Upper lobe of right lung (tissue), 1 donor: ENCODE measurements at places on chromosomes 2 and 18.
A peak's percentile ranks its signal among the peaks of the same experiment; 100 is the strongest.

DNA sequence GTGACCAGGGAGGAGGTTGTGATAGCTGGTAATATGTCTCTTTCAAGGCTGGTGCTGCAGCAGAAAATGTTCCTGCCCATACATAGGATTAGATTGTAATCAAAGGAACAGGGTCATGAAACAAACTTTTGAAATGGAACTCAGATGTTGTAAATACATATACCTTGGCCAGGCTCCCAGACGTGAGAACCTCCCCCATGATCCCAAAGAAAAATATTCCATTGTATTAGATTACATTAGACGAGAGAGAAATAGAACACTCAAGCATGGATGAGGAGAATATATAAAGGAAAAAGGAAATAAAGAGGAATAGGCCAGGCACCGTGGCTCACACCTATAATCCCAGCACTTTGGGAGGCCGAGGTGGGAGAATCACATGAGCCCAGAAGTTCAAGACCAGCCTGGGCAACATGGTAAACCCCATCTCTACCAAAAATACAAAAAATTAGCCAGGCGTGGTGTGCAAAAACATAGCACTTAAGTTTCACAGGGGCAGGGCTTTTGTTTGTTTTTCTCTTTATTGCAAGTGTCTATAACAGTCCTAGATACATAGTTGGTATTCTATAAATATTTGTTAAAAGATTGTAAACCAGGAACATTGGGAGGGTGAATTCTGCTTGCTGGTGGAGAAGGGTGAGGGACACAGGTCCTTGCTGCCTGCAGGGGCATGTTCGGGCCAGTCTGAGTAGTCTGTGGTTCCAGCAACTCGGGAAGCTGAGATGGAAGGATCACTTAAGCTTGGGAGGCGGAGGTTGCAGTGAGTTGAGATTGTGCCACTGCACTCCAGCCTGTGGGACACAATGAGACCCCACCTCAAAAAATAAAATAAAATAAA is 52.8 kb downstream of the RPL37A start:
- no peak for DNase-seq

DNA sequence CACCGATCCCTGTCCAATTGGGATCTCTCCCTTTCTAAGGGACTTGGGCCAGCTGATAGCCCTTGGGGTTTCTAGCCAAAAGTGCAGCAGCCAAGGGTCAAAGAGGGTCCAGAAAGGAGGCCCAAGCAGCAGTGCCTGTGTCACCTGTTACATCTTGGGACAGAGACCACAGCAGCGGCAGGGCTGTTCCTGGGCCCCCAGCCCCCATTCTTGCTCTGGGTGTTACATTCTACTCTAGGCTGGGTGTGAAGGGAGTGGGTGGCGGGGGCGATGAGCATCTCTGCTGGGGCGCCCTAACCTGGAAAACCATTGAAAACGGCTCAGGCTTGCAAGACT is 1.2 kb downstream of the PAX3 start:
- DNase-seq: no peak

GRCh38 chr2:106890606-106891005 is 4.6 kb upstream of the ST6GAL2 start:
- no peak for DNase-seq

- no peak for DNase-seq
Measured at GRCh38 chr18:3808985-3809780, 359.2 kb downstream of the TGIF1 start.

DNA sequence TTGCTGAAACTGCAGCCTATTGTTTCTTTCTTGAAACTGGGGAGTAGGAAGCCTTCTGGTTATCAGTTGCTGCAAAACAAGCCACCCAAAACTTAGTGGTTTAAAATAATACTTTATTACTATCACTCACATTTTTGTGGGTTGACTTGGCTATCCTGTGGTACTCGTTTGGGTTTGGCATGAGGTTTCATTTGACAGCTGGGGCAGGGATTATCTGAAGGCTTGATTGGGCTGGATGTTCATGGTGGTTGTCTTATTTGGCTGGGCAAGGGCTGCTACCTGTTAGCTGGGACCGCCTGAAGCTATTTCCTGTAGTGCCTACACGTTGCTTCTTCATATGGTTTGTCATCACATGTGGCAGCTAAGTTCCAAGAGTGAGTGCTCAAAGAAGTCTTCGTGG is 122.3 kb downstream of the PLCL1 start:
- no peak for DNase-seq

GRCh38 chr2:1455466-1455865 is 42.2 kb downstream of the TPO start:
- DNase-seq: no peak

- DNase-seq: no peak
Measured at GRCh38 chr18:23106575-23106974, 28.7 kb upstream of the CABLES1 start.

GRCh38 chr18:49031511-49032188 is 80.9 kb upstream of the SMAD7 start:
- peak; percentile 63 for DNase-seq

GRCh38 chr18:79879566-79879965 is 71.9 kb downstream of the SLC66A2 start:
- no peak for DNase-seq

DNA sequence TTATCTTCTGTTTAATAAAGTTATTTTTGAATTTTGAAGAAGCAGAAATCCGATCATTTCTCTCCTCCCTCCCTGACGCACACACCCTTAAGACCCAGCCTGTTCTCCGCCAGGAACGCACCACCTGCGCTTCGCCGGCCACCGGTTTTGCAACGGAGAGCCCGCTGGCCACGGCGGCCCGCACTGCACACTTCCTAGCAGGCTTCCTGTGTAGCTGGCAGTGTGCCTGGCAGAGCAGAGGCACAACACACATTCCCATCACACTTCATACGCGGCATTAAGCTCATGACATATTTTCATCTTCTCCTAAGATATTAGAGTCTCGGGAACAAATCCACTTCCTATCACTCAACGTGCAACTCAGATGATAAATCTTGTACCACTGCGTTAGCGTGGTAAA is 148.0 kb downstream of the HDAC4 start:
- no peak for DNase-seq

DNA sequence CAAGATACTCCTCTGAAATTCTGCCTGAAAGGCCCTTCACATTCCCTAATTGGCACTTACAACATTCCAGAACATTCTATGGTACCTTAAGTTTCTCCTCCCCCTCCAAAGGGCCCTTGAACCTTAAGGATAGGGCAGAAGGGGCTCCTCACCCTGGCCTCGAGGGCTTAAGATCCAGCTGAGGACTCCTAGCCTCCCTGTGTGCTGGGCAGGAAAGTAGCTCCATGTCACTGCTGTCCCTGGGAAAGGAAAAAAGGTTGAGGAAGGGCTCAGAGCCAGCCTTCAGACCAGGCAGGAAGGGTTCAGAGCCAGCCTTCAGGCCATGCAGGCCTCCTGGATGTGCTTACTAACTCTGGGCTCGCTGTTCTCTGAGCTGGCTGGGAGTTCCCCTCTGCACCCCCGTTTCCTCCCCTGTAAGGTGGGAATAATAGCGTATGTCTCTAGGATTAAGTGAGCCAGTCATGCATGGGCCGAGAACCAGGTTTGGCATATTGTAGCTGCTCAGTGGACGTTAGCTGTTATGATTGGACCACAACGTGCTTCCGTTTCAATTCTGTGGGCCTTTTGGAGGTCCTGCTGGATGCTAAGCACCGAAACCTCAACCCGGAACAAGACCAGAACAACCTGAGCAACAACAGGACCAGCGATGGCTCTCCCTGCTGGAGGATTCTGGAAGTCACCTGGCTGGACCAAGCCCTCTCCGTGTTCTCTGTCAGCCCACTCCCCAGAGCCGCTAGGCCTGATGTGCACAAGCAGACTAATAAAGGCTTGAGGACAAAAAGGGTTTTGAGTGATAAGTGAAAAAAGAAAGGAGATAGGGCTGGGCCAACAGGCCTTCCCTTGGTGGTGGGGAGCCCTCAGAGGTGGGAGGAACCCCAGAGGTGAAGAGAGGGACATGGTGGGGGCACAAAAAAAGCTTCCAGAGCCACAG is 1.0 kb upstream of the B3GNT7 start:
- DNase-seq: no peak

GRCh38 chr2:201411421-201411820 is 39.8 kb downstream of the TRAK2 start:
- DNase-seq: no peak

DNA sequence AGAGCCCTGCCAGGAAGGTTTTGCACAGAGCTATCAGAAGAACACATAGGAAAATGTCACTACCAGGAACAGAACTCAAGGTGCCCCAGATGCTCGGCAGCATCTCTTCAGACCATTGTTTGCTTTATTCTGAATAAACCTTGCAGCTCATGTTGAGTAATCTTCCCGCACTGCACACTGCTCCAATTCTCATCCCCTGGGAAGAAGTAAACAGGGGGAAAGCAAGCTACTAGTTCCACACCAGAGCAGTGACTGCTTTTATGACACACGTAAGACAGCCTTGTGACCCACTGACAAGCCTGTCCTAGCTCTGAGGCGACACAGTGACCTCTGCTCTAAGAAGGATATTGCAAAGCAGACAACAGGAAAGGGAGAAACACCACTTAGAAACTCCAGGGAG is 44.2 kb downstream of the NRP2 start:
- DNase-seq: no peak

DNA sequence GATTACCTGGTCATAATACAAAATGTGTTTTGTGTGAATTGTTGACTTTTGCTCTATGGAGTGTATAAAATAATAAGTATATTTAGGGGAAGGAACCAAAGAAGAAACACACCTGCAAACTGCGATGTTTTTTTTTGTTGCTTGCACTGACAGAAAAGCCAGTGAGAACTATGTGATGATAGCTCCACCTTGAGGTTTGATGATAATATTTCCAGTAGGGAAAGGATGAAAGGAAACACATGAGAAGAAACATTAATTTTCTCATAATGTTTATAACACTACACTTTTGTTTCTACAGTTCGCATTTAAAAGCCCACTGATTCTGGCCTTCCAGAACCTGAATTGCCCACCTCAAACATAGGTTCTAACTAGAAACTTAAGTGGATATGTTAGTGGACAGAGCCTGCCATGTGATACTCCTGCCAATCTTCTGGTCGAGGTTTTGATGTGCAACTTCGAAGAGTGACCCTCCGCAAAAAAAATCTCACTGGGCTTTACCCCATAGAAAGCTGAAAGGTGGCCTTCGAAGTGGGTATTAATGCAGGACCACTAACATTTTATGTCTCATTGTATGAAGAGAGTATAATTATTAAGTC is 476.4 kb upstream of the SPHKAP start:
- no peak for DNase-seq

- no peak for DNase-seq
Measured at GRCh38 chr2:206387808-206388207, 55.5 kb upstream of the ADAM23 start.

DNA sequence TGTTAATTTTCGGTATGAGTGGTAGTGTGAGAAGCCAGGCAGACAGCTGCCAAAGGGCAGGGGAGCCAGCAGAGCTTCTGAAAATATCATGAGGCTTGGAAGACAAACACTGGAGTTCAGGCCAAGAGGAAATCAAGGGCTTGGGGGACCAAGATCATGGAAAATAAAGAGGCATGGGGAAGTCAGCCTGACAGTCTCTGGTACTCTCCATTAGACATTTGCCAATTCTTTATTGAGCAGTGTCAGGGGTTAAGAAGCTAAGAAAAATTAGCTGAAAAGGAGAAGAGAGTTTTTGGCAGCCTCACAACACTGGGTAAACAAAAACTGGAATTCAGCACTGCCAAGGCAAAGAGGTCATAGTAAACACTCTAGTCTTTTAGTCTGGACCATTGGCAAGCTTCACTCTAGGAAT is 612.7 kb downstream of the EPHA4 start:
- DNase-seq: no peak

DNA sequence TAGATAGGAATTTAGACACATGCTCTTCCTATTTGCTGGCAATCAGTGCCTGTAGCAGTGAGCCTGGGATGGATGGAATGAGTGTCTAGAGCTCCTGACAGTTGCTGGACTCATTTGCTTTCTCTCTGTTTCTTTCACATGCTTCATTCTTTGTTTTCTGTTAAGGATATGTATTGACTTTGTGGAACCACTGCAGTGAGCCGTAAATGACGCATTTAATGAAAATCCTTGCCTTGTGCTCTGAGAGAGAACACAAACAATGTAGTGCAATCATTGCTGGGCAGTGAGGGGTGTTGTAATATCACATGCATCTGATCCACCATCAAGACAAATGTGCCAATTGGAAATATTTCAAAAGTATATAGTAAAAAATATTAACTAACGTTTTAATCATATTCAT is 25.2 kb upstream of the CDH20 start:
- no peak for DNase-seq

GRCh38 chr2:134189009-134189720 is 64.7 kb upstream of the MGAT5 start:
- no peak for DNase-seq

- DNase-seq: no peak
Measured at GRCh38 chr2:211930331-211930730, 608.3 kb downstream of the ERBB4 start.

- no peak for DNase-seq
Measured at GRCh38 chr2:104368089-104368488, 485.8 kb upstream of the POU3F3 start.

DNA sequence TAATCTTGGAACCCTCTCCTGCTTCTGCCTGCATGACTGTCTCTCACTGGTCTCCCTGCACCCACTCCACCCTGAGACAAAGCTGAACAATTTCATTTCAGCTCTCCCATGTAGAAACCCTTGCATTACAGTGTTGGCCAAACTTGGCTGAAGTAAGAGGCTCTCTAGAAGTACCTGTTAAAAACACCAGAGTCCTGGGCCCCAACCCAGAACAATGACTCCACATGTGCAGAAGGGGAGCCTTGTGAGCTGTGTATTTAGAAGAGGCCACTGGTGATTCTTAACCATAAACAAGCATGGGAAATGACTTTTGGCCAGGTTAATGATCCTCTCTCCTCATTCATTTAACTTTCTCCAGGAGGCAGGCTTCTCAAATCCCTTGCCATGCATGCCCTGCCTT is 254.8 kb downstream of the SETBP1 start:
- DNase-seq: no peak

GRCh38 chr2:25292408-25292807 is 49.3 kb downstream of the DNMT3A start:
- no peak for DNase-seq

- no peak for DNase-seq
Measured at GRCh38 chr2:37037771-37038170, 46.4 kb downstream of the HEATR5B start.

DNA sequence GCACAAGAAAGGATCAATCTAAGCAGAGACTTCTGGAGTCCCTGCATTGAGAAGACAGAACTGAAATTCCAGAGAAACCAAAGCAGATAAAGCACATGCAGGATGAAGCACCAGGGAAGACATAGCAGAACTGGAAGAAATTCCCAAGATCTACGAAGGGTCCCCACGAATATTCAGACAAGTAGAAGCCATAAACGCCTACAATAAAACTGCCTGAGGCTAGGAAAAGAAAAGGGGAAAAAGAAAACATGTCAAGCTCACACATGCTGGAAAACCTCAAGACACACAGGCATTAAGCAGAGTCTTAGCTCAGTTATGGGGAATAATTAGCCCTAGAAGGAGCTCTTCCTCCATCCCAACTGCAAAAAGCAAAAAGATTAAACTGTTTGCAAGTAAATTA is 171.2 kb downstream of the NBAS start:
- DNase-seq: no peak

DNA sequence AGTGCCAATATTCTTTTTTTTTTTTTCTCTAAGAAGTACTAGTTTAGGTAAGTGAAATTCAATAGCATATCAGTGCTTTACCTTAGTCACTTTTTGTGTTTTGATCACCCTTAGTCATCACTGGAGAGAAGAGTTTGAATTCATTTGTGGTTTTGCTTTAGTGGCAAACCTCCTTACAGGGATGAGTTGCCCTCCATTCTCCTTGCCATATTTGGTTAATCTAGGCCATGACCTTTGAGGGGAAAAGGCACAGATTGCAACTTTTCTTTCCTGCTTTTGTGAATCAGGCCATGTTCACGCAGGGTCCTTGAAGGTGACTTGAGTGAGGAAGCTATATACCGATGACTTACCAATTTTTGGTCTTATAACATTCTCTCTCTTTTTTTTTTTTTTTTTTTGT is 34.4 kb downstream of the PLEKHA3 start:
- DNase-seq: no peak
